ENCODE measurements at places on chromosomes 12 and 14. TPM values are rescaled to one million over a fixed set of nuclear protein-coding genes. Genes with fewer than 3 reads are reported as not detected.

SLC24A4 gene
- total RNA-seq = 3.6 TPM

DNA sequence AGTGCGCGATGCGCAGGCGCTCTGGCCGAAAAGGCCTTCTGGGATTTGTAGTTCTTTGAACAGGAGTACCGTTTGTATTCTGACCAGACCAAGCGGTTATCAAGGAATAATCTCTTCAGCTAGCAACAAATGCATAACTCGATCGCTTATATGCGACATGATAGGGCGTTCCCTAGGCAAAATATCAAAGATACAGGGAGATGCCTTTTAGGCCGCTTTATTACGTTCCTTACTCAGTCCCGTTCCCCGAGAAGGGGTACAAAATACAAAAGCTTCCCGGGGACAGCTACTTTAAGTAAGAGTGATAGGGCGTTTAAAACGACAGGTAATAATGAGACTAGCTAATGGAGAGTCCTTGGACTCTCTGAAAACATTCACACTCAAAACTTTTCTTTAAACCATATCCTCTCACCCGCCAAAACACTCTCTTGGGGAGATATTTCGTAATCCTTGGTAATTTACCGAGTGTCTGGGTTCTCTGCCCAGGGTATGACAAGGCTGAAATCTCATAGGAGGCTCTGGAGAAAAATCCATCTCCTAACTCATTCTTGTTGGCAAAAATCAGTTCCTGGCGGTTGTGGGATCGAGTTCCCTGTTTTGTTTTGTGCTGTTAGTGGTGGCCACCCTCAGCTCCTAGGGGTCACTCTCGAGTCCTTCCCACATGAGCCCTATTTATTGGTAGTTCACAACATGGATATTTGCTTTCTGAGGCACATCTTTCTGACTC is 412 bp upstream of the SNW1 start:
- no peak for DNase-seq

DNA sequence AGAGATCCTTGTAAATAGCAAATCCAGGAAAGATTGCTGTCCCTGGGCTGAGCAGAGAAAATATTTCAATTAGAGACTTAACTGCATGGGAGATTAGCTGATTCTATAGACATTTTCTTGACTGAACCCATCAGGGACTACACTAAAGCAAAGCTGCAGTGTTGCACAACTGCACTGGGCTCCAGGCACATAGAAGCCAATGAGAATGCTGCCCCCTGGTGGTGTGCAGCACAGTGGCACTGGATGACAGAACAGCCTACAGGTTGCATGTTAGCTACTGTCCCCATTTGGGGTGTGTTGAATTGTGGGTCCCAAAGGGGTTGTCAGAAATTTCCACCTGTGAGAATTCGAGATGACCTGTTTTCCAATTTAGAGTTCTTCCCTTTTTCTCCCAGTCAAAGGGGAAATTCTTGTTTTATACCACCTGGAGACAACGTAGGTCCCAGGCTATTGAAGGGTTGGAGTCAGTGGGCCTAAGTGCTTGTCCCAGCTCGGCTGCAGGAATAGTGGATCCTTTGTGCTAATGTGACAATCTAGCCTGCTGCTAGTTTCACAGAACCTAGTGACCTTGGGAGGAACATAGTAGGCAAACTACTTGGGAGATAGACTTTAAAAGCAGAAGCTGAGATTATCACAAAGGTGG is 114.7 kb downstream of the SLC8A3 start:
- peak; percentile 60 for DNase-seq

DNA sequence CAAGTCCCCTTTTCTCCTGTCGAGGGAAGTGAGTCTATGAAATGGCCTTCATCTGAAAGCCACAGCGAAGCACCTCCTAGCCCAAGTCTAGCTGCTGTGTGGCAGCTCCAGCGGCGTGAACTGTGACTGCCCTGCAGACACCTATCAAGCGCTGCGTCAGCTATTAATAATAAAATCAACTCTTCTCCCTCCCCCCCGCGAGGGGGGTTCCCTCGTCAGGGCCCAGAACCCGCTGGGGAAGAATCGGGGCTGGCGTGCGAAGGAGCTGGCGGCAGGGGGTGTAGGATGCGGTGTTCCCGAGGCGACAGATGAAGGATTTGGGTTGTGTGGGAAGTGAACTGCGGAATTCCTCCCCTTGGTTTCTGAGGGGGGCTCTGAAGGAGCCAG is 662 bp upstream of the ATP2A2 start:
- peak; percentile 73 for DNase-seq

- DNase-seq = no peak
These were observed 109.4 kb upstream of the ATF7IP start for GRCh38 chr12:14256121-14256520.

ESYT1 gene
- 85.9 TPM for total RNA-seq

Data from sciatic nerve (tissue), 2 donors.